Activated naive CD8-positive, alpha-beta T cell treated with anti-CD3 and anti-CD28 coated beads, Interleukin-2, amount 50 U/mL, for 24 hours (primary cell): ENCODE measurements at places on chromosomes 16 and 17.

DNA sequence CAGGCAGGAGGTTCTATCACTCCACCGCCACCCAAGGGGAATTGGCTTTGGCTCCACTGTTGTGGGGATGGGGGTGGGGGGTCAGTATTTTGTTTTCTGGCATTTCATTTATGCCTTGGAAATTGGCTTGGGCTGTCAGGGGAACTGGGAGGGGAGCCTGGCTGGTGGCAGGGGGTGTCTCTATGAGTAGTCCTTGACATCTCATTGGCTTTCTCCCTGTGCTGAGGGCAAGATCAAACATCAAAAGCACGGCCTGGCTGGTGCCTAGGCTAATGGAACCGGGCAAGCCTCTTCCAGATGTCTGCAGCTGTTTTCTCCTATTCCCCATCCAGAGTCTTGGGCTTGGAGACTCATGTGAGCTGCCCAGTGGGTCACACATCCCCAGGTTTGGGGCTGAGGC, 17.4 kb upstream of the NGFR start:
- no peak for DNase-seq

DNA sequence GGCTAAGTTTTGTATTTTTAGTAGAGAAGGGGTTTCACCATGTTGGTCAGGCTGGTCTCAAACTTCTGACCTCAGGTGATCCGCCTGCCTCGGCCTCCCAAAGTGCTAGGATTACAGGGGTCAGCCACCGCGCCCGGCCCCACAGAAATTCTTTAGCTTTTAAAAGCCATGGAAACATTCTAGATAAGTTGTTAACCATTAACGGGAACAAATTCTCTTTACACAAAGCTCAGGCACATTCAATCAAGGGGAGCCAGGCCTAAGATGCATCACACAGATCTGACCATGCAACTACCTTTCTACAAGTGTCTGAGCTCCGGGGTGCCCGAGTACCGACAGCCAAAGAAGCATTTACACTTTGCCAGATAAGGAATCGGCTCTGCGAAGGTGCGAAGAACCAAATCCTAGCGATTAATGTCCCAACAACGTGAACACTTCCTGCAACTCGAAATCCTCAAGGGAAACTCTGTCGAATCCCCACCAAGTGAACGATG, 1.0 kb downstream of the EMC8 start:
- no peak for DNase-seq

DNA sequence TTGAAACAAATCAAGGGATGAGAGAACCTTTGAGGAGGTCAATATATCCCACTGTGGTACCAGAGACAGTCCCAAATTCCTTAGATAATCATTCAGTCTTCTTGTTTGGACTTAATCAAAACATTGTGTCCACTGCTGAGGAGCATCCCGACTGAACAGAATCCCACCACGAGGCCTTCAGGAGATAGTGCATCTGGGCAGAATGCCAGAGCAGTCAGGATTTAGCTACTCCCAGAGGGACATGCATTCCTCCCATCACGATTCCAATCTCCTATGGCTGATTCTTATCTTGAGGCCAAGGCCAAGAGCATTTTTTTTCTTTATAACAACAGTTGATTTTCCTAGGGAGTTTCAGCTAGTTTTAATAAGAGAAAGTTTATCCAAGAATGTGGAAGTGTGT, 87.4 kb upstream of the COX10 start:
- no peak for DNase-seq

DNA sequence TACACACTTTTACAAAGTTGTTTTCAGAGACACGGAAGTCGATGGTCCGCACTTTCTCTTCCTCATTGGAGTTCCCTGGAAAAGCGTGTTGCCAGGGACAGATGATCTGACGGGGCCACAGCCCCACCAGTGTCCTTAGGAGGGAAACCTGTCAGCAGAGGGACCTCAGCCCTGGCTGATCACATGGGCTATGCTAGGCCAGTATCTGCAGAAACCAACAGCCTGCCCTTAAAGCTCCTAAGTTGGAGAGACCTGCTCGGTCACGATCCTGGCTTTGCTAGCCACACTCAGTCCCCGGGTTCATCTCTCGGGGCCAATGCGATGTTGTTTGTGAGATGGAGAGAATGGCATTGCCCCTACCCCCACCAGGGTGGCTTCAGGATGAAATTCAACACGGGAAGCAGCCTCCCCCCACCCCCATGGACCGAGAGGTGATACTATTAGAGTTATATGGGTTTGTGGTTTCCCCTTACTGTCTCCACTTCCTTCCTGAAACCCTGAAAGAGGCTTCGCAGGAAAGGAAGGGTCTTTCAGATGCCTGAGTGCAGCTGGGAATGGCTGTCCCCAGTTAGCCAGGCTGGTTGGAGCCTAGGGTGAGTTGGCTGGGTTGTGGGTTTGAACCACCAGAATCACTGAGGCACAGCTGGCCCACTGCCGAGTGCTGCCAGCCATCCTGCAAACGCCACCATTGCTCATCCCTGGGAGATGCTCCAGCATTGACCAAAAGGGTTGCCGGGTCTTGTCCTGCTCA, 16.6 kb downstream of the RMI2 start:
- DNase-seq, result peak; percentile 45

GRCh38 chr17:73133911-73134649, 30.7 kb upstream of the SSTR2 start:
- no peak for DNase-seq

GRCh38 chr16:69756705-69757104, 2.0 kb upstream of the NOB1 start:
- no peak for DNase-seq

DNA sequence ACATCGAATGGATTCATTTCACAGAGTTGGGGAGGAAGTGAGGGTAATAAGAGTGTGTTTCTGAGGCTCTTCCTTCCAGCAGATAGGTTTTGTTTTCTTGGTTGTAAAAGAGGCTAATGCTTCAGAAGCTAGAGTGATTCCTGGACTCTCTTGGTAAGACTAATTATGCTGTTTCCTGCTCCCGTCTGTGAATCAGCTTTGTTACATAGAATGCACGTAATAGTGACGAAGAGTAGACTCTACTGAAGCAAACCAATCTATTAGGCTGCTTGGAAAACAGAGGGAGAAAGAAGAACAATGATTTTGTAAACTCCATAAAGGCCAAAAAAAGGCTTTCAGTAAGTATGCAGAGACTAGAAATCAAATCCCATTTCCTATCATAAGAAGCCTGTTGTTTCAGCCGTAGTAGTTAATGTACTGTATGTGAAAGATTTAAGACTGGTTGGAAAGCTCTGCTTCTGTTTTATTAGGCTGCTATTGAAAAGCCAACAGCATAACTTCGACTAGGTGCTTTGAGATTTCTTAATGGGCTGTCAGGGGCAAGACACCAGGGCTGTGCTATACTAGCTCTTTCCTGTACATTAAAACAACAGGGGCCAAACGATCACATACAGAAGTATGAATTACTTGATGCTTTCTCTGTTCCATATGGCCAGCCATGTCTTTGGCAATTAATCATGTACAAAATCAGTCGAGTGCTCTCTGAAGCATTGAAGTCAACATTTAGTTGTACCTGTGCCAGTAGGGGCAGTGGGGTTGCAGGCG, 219.0 kb downstream of the FTO start:
- no peak for DNase-seq

GRCh38 chr17:1843947-1844346, 14.1 kb downstream of the RPA1 start:
- DNase-seq, result no peak

- no peak for DNase-seq
Measured at GRCh38 chr16:87789437-87790291, 23.9 kb upstream of the KLHDC4 start.

DNA sequence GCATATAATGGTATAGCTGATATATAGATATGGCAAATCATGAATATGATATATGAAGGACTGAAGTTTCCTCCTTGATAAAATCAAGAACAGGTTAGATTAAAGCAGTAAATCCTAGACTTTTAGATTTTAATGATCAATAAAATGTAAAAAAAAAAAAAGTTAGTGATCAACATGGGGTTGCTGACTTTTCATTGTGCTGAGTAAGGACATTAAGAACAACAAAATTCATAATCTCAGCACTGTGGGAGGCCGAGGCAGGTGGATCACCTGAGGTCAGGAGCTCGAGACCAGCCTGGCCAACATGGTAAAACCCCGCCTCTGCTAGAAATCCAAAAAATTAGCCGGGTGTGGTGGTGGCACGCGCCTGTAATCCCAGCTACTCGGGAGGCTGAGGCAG, 10.4 kb upstream of the CHD3 start:
- no peak for DNase-seq

GRCh38 chr16:19749571-19750080, 31.6 kb downstream of the IQCK start:
- DNase-seq, result no peak
